Right ventricle myocardium inferior (tissue), 1 donor: ENCODE measurements at places on chromosomes 1 and 21.

DNA sequence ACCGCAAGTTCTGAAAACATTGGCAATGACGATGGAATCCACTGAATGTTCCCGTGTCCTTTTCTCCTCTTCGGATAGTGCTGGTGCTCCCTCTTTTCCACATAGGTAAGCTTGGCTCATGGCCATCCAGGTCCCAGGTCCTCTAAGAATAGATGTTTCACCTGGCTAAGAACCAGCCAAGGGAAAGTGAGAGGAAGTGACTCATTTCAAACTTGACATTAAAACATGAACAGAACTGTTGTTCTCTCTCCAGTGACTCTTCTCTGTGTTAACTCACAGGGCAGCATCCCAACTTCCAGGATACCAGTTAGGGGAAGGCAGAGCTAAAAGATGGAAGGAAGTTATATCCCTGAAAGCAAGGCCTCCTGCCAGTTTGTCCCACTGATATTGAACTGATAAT, 493.8 kb upstream of the CHRM3 start:
- no peak for DNase-seq

DNA sequence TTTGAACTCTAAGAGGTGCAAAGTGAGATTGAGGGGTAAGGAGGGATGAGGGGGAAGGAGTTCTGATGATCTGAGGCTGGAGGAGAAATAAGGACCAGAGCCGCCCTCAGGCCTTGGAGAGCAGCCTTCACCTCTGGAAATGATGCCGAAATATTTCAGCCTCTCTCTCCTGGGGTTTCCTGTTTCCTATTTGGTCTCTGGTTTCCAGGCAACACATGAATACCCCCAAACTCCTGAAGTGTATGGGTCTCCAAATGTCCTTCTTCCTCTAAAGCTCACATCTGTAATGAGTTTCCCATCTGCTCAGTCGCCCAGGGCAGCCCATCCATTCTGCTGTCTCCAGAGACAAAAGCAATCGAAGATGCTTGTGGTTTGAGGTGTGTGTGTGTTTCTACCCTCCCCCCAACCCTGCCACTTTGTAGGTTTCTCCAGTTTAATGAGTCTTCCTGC, 52.0 kb upstream of the FAM20B start:
- no peak for DNase-seq

- DNase-seq, result no peak
Observed at GRCh38 chr1:168391851-168392681, 111.4 kb downstream of the TBX19 start.

DNA sequence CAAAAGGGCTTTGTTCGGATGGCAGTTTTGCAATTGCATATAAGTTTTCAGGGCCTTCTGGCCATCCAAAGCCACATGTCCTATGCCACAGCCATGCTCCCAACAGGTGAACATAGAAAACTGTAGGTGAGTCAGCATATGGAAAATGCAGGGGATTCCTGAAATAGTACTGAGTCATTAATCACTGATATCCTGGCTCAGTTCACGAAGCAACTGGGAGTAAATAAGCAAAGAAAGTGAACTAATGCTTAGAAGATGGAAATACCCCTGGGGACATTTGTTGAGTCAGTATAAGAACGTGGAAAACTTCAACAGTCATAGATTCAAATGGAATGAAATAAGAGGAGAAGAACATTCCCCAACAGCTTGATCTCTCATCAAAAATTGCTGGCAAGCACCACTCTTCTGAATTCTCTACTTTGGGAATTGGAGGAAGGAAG, 148.9 kb upstream of the RUNX1 start:
- no peak for DNase-seq
